ENCODE measurements at places on chromosomes 1 and 21. TPM values are rescaled to one million over a fixed set of nuclear protein-coding genes. Genes with fewer than 3 reads are reported as not detected.
A peak's percentile ranks its signal among the peaks of the same experiment; 100 is the strongest.

The CELA3A gene
- polyA plus RNA-seq, result not detected

The SLAMF8 gene
- polyA plus RNA-seq, result 7.3 TPM

The ERICH3 gene
- not detected for polyA plus RNA-seq

The PLOD1 gene
- 9.4 TPM for polyA plus RNA-seq

The CR2 gene
- polyA plus RNA-seq, result 2.2 TPM

The TDRD5 gene
- polyA plus RNA-seq, result not detected

DNA sequence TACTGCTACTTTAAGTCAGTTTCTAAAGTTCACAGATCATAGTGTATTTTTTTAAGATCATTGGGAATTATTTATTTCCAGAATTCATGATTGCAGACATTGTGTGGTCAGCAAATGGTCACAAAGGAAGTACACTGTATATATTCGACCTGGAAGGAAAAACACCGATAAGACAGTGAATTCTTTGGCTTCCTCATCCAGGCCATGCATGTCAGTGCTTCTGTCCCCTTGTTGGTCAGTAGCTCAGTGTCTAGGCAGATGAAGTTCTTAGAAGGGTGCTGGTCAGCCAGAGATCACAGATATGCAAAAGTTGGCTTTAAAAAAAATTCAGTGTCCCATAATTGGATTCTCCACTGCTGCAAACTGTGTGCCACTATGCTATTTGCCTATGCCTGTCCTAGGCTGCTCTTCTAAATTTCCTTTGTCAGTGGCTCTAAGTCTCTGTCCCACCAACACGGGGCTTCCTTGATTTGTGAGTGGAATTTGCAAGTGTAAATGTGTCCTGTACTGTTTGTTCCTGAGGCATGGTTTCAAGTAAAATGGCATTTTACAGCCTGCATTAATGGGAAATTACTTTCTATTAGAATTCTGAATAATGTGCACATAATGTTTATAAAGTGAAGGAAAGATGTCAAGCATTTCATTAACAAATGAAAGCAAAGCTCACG is 12.0 kb upstream of the VAMP4 start:
- DNase-seq, result no peak

DNA sequence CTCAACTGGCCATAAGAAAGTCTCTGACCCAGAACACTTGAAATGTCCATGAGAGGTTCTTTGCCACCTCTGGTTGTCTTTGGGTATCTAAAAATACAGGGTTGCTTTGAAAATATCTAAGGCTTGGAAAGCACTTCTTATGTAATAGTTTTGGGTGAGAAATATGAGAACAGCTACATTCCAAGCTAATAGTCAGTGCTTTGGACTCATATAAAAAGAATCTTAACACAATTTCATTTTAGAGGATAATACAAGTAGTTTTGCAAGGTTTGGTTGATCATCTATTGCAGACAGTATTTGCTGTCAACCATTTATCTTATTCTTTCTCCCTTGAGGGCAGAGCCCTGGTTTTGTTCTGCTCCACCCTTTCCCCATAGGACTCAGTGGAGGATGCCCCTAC is 207.5 kb downstream of the KCNK2 start:
- DNase-seq, result no peak

- DNase-seq, result peak; percentile 24
Measured at GRCh38 chr1:23799570-23800399, 769 bp downstream of the GALE start.

GRCh38 chr1:230698130-230698529 is 15.8 kb downstream of the AGT start:
- DNase-seq, result no peak

DNA sequence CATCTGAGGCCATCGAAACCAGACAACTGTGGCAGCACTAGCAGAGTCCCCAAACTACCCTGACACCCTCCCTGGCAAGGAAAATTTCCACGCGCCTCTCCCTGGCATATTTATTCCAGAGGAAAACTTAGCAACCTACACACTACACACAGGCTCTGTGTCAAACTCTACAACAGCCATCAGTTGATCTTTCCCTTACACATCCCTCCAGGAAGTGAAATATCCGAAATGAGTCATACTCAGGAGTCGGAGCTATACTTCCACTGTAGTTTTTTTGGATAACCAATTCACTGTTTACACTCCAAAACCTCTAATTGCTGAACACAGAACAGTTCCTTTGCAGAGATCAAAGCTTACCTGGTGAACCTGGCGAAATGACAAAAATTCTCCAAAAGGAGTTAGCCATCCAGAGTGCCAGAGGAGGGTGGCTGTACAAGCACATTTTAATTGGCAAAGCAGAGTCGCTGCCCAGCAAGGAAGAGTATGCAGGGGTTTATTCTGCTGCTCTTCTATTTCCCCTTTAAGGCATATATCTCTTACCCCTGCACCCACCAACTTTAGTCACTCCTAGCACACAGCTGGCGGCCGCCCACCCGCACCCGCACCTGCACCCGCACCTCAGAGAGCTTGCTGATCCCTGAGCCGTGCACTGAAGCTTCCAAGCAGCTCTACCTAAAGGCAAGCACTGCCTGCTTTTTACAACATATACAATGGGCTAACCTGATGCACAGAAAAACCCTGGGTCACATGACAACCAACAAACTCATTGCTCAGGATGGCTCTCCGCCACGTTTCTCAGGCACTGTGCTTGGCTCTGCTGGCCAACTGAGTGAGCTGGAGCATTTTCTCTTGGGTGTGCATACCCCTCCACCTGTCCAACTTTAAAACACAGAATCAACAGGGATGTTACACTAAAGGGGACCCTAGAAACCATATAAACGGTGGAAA is 54.9 kb downstream of the CAPZB start:
- no peak for DNase-seq

DNA sequence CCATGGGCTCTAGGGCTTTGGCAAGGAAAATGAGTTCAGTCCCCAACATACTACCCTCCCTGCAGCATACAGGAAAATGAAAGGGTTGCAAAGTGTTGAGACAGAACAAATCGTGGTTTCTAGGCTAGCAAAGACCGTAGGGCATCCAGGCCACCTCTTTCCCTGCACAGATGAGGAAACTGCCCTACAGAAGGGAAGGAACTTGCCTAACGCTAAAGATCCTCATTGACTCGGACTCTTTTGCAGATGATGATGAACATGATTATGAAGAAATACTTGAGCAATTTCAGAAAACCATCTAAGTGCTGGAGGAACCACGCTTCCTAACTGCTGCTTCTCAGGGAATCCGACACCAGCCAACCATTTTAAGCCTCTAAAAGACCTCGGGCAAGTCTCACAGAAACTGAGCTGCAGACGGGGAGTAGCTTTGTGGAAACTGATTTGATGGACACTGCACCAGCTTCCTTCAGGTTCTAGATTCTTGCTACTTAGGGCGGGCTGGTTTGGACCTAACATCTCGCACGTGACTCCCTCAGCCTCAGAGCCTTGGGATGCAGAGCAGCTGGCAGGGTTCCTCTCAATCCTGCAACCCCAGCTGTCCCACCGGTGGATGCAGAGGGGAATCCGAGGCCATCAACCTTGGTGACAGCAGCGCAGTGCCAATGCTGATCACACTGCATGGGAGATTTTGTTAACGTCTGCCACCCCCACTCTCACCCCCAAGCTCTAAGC is 13.4 kb downstream of the THEMIS2 start:
- no peak for DNase-seq

DNA sequence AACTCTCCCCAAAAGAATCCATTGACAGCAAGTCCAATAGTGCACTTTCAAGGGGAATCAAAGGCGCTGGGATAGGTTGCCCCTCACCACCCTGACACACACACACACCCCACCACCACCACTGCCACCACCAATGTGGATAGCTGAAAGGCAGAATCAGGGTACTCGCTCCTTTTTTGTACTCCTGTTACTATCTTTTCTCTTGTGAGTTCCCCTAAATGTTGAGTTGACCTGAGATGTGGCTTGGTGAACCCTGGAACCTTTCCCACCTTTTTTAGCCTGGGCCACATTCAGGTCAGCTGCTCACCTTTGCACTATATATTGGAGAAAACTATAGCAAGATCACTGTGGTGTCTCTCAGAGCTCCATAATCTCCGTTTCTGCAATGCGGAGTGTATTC is 3.9 kb downstream of the S100A8 start:
- DNase-seq, result no peak

- DNase-seq, result no peak
Measured at GRCh38 chr1:91913018-91913417, 27.1 kb upstream of the TGFBR3 start.
